Activated T-helper 1 cell treated with anti-CD3 and anti-CD28 coated beads, Interleukin-12 subunit alpha, Interleukin-12 subunit beta, Interleukin-2, Interleukin-4 antibody, amounts not matched to agents 30 ng/mL and 10 ng/mL and 1 ng/mL, durations not matched to agents 14 hours and 24 hours and 36 hours (primary cell): ENCODE measurements at places on chromosomes 3 and 15. TPM values are rescaled to one million over a fixed set of nuclear protein-coding genes. Genes with fewer than 3 reads are reported as not detected.
A peak's percentile ranks its signal among the peaks of the same experiment; 100 is the strongest.

GRCh38 chr3:42670051-42670576 is 15.2 kb upstream of the KLHL40 start:
- no peaks in the 10 kb centered on the region for H3K4me1 ChIP-seq
- H3K27ac ChIP-seq: no peak overlapping the region
- no peak overlapping the region for H3K4me3 ChIP-seq
- H3K27me3 ChIP-seq: peaks cover 4% of the 10 kb centered on the region
- no peaks in the 10 kb centered on the region for H3K36me3 ChIP-seq

DNA sequence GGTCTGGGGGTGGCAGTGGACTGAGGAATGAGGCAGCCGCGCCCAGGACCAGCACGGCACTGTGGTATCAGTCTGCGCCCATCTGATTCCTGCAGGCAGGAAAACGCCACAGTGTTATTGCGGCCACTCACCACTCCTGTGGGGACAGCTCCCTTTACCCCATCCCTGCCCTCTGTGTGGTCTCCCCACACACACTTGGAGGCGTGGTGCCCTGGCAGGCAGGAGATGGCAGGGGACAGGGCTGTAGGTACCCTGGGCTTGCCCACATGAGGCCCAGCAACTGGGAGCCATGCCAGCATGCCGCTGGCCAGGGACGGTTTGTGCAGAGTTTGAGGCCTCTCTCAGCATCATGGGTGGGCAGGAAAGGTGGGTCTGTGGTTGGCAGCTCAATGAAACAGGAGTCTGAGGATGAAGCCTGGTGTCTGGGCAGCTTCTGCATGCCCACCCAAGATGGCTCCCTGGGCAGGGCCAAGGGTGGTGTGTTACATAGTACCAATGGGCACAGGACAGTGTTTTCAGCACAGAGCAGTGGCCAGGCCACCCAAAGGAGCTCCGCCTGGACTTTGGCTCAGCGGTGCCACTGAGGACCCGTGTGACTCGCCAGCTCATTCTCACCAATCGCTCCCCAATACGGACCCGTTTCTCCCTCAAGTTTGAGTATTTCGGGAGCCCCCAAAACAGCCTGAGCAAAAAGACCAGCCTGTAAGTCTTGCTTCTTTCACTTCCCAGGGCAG is 27.2 kb downstream of the ACAA1 start:
- no peak overlapping the region for H3K27ac ChIP-seq
- DNase-seq: no peak
- H3K36me3 ChIP-seq: no peaks in the 10 kb centered on the region
- H3K27me3 ChIP-seq: peaks cover 10% of the 10 kb centered on the region
- no peaks in the 10 kb centered on the region for H3K4me1 ChIP-seq

DNA sequence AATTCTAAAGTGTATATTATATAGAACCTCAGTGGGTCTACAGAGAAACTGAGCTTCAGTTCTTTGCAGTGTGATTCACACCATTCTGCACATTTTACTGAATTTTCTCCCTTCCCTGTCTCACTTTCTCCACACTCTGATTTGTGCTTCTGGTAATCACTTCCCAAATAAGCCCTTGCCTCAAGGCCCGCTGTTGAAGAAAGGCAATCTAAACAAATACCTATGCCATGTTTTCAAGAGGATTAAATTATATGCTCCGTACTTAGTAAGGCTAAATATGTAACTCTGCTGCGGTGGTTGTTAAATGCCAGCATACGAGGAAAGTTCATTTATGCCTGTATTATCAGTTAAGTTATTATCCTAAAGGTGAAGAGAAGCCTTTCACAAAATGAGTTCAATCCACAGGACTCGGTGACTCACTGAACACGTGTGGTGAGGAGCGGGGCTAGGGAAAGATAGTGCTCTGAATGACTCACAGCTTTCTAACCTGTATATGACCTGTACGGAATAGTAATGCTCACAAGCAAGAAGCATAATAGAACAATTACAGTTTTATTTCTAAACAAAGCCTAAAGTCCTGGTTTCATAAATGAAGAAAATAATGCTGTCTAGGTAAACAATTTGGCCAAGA is 25.1 kb downstream of the CNTN6 start:
- no peaks in the 10 kb centered on the region for H3K27me3 ChIP-seq
- H3K4me3 ChIP-seq: no peak overlapping the region
- no peak overlapping the region for H3K27ac ChIP-seq
- H3K36me3 ChIP-seq: no peaks in the 10 kb centered on the region
- DNase-seq: no peak

DNA sequence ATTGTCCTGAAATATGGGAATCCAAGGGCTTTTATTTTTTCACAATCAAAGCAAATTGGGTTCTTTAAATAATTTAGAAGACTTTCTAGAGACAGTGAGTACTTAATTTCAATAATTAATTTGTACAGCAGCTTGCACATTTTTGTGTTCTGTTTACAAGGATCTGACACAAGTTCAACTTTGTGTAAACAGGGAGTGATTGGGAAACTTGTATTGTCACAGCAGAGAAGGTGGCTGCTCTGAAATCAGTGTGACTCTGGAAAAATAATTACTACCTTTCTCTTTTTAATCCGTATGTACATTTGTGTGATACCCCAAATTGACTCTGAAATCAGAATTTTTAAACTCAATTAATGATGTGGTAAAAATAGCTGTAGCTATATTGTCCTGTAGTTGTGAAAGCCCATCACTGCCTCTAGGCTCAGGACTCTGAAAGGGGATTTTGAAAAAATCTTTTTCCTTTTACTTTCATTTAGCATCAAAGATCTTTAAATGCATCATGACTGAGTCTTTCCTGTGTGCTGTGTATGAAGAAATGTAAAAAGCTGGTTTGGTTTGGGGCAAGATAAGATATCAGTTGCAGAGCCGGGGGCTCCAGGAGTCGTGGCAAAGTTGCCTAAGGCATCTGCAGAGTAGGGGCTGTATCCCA is 45.1 kb downstream of the MFSD1 start:
- no peak for DNase-seq
- peaks cover 19% of the 10 kb centered on the region for H3K4me1 ChIP-seq
- H3K36me3 ChIP-seq: no peaks in the 10 kb centered on the region
- peak overlapping the region; percentile 37 for H3K27ac ChIP-seq
- no peak overlapping the region for H3K4me3 ChIP-seq
- peaks cover 2% of the 10 kb centered on the region for H3K27me3 ChIP-seq

- peaks cover 2% of the 10 kb centered on the region for H3K36me3 ChIP-seq
- peak overlapping the region; percentile 72 for H3K4me3 ChIP-seq
- peak; percentile 53 for DNase-seq
- no peaks in the 10 kb centered on the region for H3K27me3 ChIP-seq
Measured at GRCh38 chr3:156643729-156644389, 30.5 kb upstream of the TIPARP start.

DNA sequence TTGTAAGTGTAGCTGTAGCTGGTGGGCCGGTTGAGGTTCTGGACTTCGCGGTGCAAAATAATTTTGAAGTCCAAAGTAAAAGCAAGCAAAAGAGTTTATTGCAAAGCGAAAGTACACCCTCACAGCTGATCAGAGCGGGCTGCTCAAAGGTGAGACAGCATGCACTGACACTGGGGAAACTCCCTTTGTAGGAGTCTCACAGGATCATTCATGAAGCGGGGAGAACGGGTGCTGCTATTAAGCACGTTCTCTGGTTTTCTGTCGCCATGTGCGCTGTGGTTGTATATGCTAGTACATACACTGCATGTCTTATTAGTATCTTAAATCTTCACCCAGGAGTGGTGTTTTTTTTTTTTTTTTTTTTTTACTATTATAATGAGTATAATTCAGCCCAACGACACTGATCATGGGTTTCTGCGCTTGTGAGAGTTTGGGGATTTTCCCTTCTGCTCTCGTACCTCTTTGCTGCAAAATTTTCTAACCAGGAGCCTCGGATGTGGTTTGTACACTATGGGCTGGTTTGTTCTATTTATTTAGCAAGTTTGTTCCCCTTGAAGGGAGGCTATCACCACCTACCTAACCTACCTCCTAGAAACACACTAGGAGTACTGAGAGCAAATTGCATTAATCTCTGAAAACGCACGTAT is 1.4 kb upstream of the AP4E1 start:
- peak overlapping the region; percentile 98 for H3K27ac ChIP-seq
- peak; percentile 76 for DNase-seq
- H3K4me1 ChIP-seq: peaks cover 11% of the 10 kb centered on the region
- peak overlapping the region; percentile 96 for H3K4me3 ChIP-seq
- peaks cover 7% of the 10 kb centered on the region for H3K36me3 ChIP-seq

- no peaks in the 10 kb centered on the region for H3K4me1 ChIP-seq
- H3K27me3 ChIP-seq: peaks cover 4% of the 10 kb centered on the region
- no peak overlapping the region for H3K4me3 ChIP-seq
- no peaks in the 10 kb centered on the region for H3K36me3 ChIP-seq
- DNase-seq: no peak
- no peak overlapping the region for H3K27ac ChIP-seq
Measured at GRCh38 chr3:124799676-124800075, 69.4 kb downstream of the UMPS start.

- H3K4me3 ChIP-seq: no peak overlapping the region
- no peak overlapping the region for H3K27ac ChIP-seq
- no peaks in the 10 kb centered on the region for H3K36me3 ChIP-seq
- no peak for DNase-seq
- peaks cover 8% of the 10 kb centered on the region for H3K4me1 ChIP-seq
- H3K27me3 ChIP-seq: peaks cover 3% of the 10 kb centered on the region
Measured at GRCh38 chr15:59694779-59695178, 5.7 kb upstream of the BNIP2 start.

GRCh38 chr15:89695198-89695597 is 4.6 kb downstream of the WDR93 start:
- H3K36me3 ChIP-seq: no peaks in the 10 kb centered on the region
- peaks cover 10% of the 10 kb centered on the region for H3K4me1 ChIP-seq

GRCh38 chr3:99586701-99587100 is 51.7 kb upstream of the COL8A1 start:
- no peak overlapping the region for H3K27ac ChIP-seq
- no peaks in the 10 kb centered on the region for H3K27me3 ChIP-seq
- no peak overlapping the region for H3K4me3 ChIP-seq
- no peaks in the 10 kb centered on the region for H3K4me1 ChIP-seq

DNA sequence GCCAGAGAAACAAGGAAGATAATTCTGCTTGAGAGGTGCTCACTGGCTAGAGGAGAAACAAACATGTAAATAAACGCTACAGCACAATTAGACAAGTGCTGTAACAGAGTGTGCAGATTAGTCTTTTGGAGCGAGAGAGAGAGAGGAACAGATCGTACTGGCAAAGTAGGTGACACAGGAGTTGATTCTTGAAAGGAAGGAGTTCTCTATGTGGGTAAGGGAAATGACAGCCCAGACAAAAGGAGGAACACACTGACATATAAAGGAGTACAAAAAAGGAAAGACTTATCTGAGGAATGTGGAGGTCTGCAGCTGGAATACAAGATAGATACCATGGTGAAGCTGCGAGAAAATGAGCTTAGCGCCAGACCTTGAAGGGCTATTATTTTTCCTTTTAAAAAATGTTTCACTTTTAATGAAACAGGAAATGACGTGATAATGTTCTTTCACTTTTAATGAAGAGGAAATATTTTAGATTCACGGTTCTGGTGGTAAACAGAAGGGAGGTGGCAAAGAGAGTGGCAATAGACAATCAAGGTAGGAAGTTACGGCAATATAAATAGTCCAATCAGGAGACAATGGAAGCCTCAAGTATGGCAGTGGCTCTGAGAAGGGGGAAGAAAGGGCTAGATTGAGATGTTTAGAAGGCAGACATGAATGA is 202.9 kb downstream of the VPS13C start:
- H3K27me3 ChIP-seq: no peaks in the 10 kb centered on the region
- DNase-seq: no peak
- H3K27ac ChIP-seq: no peak overlapping the region
- H3K4me3 ChIP-seq: no peak overlapping the region
- no peaks in the 10 kb centered on the region for H3K4me1 ChIP-seq

DNA sequence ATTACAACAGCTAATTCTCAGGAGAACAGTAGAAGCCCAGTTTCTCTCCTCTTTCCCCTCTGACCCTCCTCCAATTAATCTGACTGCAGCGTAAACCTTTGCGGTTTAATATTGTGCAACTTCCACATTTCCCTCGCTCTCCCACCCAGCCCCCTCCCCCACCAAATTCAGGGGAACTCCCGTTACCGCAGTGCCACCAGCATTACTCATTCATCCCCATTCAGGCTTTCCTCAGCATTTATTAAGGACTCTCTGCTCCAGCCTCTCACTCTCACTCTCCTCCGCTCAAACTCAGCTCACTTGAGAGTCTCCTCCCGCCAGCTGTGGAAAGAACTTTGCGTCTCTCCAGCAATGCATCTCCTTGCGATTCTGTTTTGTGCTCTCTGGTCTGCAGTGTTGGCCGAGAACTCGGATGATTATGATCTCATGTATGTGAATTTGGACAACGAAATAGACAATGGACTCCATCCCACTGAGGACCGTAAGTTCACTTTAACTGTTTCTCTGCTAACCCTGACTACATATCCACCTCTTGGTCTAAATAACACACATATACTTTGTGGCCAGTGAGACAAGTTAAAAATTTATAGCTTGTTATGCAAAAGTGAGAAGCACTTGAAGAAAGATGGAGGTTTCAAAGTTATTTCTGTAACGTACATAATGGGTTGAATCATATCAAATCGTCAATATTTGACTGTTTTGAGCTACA is at the start of gene PTX3:
TSS of gene PTX3 (plus strand) at position 268 of the 709 bp plus-strand sequence. CDS start at position 352, 84 bp downstream.
- no peaks in the 10 kb centered on the region for H3K36me3 ChIP-seq
- H3K27me3 ChIP-seq: peaks cover 54% of the 10 kb centered on the region
- H3K4me3 ChIP-seq: peak within 1 kb of the TSS; percentile 35
- DNase-seq: no peak
- H3K4me1 ChIP-seq: peaks cover 8% of the 10 kb centered on the region

GRCh38 chr15:39833515-39833981 is 50.9 kb upstream of the FSIP1 start:
- no peak overlapping the region for H3K4me3 ChIP-seq
- DNase-seq: no peak
- H3K4me1 ChIP-seq: no peaks in the 10 kb centered on the region
- H3K36me3 ChIP-seq: no peaks in the 10 kb centered on the region
- no peak overlapping the region for H3K27ac ChIP-seq

- no peak overlapping the region for H3K27ac ChIP-seq
- H3K4me1 ChIP-seq: no peaks in the 10 kb centered on the region
- H3K36me3 ChIP-seq: no peaks in the 10 kb centered on the region
Measured at GRCh38 chr3:53798144-53798543, 48.1 kb downstream of the CHDH start.

DNA sequence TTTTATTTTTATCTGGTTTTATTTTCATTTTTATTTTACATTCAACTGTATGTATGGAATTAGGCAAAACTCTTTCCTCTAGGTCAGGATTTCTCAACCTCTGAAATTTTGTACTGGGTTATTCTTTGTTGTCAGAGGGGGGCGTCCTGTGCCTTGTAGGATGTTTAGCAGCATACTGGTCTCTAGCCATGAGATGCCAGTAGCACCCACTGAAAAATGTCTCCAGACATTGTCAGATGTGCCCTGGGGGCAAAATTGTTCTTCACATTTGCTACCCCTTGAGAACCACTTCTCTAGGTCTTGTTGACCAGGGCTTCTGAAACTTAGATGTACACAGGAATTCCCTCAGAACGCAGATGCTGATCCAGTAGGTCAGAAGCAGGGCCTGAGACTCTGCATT is 5.4 kb downstream of the CHRNA5 start:
- H3K27ac ChIP-seq: no peak overlapping the region
- H3K4me3 ChIP-seq: no peak overlapping the region
- DNase-seq: no peak

LTF gene
- total RNA-seq: not detected in 2 replicates

DLL4 gene
- total RNA-seq: 0.29 and 0.36 TPM in 2 replicates

REC114 gene
- total RNA-seq: not detected in 2 replicates

LDHAL6B gene
- total RNA-seq: not detected in 2 replicates

ZMYND10 gene
- total RNA-seq: 1.5 and 1.7 TPM in 2 replicates

SLC12A1 gene
- total RNA-seq: not detected in 2 replicates

CCDC80 gene
- 0.23 TPM in 1 of 2 replicates, not detected in the other for total RNA-seq

SAMMSON gene
- total RNA-seq: not detected in 2 replicates

SCAANT1 gene
- not detected in 2 replicates for total RNA-seq

RBP2 gene
- not detected in 2 replicates for total RNA-seq
